NCI-H1417 treated with DMSO at 0.1 percent for 48 hours (cell line): ENCODE measurements at places on chromosomes 2 and 18.

GRCh38 chr2:140797718-140798117, 1333.1 kb downstream of the LRP1B start:
- no peak for DNase-seq

- DNase-seq = no peak
Measured at GRCh38 chr2:3465844-3466481, 53.4 kb downstream of the ADI1 start.

DNA sequence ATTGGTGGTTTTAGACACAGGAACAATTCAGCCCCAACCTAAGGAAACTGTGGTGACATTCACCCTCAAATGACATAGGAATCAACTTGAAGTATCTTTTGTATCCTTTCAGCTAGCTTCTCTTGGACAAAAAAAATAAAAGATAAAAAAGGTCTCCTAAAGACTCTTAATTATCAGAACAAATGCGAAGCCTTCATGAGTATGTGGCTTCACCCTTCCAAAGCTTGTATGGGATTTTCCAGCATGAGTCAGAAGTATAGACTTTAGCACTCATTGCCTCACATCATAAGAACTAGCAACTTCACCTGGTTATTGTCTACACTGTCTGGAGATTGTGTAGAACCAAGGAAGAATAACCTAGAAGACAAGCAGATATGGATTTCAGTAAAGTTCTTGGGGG, 135.4 kb downstream of the LAMA3 start:
- DNase-seq = no peak

DNA sequence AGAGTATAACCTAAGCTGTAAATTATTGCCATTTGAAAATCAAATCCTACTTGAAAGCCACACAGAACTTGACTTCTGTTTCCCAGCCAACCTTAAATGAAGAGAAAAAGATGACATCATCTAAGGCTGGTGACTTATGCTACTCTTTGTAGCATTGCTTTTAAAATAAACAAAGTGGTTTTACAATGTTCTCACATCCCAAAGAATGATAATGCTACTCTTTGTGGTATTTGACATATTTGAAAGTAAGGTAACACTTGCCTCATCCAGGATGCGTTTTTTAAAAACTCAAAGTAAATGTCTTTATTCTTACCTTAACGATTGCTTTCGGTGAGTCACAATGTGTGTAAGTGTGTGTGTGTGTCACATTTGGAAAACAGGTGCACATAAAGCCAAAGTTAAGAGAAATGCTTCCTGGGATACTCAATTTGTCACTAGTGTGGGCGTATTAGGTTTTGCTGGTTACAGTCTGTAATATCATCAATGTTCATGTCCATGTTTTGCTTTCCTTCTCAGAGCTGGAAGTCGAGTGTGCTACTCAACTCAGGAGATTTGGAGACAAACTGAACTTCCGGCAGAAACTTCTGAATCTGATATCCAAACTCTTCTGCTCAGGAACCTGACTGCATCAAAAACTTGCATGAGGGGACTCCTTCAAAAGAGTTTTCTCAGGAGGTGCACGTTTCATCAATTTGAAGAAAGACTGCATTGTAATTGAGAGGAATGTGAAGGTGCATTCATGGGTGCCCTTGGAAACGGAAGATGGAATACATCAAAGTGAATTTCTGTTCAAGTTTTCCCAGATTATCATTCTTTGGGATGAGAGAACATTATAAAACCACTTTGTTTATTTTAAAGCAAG, 2.6 kb downstream of the PMAIP1 start:
- DNase-seq = no peak

DNA sequence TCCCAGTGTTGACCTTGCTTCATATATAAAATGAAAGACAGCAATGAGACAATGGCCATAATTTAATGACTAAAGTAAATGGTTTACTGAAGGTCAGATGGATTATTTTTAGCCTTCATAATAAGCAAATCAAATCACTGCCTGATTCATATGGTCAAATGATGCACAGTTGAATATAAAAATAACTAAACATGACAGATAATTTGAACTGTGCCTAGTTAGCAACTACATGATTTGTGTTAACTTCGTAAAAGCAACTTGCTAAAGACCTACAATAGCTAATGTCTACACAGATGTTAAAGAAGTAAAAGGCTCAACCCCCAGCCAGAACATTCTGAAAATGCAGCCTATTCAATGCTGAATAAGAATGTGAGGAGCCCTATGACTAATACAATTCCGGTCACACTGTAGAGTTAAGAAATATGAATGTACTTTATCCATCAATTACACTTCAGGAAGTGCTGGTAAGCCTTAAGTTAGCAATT, 590.8 kb upstream of the CDH2 start:
- no peak for DNase-seq

DNA sequence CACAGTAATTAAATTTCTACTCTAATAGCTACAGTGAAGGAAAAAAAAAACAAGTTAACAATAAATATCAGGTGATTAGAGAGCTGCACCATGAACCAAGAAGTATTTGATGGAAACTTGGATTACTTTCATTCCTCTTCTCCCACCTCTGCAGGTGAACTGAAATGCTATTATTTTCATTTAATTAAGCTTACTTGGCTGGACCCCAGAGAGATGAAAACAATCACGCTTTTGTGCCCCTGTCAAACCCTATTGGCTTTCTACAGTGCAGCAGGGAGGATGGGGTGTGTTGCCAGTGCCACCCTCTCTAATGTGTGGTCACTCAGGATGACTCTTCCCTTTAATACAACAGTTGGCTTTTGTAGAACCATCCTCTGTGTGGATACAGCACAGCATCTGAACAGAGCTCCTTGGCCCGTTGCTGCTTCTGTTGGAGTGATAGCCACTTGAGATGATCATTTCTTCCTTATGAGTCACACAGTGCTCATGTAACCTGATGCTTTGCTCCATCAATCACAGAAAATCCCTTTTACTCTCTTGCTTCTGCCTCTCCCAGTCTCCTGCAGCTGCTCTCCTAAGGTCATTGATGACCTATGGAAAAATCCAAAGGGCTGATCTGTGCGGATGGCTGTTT, 5.5 kb upstream of the ARL4C start:
- DNase-seq = no peak
